ENCODE measurements at places on chromosomes 6 and 20. TPM values are rescaled to one million over a fixed set of nuclear protein-coding genes. Genes with fewer than 3 reads are reported as not detected.

- H3K4me1 ChIP-seq: peaks cover 56% of the 10 kb centered on the region
- H3K27me3 ChIP-seq: no peaks in the 10 kb centered on the region
- 0 out of 2 replicates have a peak, but pooled peaks cover 4% of the 10 kb centered on the region for H3K36me3 ChIP-seq
- H3K27ac ChIP-seq: peak overlapping the region; percentile 98
Measured at GRCh38 chr6:125811259-125811658, 20.5 kb downstream of the NCOA7 start.

- no peaks in the 10 kb centered on the region for H3K4me1 ChIP-seq
- H3K36me3 ChIP-seq: peaks cover 6% of the 10 kb centered on the region
- no peak overlapping the region for H3K4me3 ChIP-seq
- peaks cover 2% of the 10 kb centered on the region for H3K27me3 ChIP-seq
- no peak overlapping the region for H3K27ac ChIP-seq
- no peak for DNase-seq
Measured at GRCh38 chr6:167399599-167399998, 74.7 kb downstream of the TTLL2 start.

ZNF391 gene
- total RNA-seq: 0.71 TPM

PSORS1C2 gene
- not detected for total RNA-seq

DCDC2 gene
- not detected for total RNA-seq

RTN4IP1 gene
- 6.6 TPM for total RNA-seq

- peaks cover 14% of the 10 kb centered on the region for H3K4me1 ChIP-seq
- H3K36me3 ChIP-seq: no peaks in the 10 kb centered on the region
- H3K27me3 ChIP-seq: no peaks in the 10 kb centered on the region
- DNase-seq: peak; percentile 57
- no peak overlapping the region for H3K4me3 ChIP-seq
Measured at GRCh38 chr20:13336308-13337089, 115.4 kb downstream of the ISM1 start.

DNA sequence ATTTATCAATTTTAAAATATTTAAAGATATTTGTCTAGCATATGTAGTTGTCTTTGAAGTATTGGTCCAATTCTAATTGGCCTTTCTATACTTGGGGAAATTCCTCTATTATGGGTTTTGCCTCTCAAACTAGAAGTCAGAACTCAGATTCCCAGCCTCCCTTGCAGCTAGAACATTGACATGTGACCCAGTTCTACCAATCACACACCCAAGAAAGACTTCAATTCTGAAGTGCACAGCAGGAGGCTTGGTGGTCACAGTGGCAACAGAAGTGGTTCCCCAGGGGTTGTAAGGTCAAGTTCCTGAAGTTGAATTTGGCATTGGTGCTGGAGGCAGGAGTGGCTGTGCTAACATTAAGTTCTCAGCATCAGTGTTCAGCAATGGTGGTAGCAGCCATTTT is 14.8 kb upstream of the FKBP5 start:
- H3K27me3 ChIP-seq: peaks cover 2% of the 10 kb centered on the region
- no peak for DNase-seq
- no peak overlapping the region for H3K27ac ChIP-seq
- no peak overlapping the region for H3K4me3 ChIP-seq

Data from HFFc6 (cell line).